Heart left ventricle (tissue), 16 donors: ENCODE measurements at places on chromosomes 7 and 10.

- H3K27ac ChIP-seq: no peak overlapping the region
- no peaks in the 10 kb centered on the region for H3K4me1 ChIP-seq
- no peaks in the 10 kb centered on the region for H3K27me3 ChIP-seq
- DNase-seq: no peak
- H3K4me3 ChIP-seq: no peak overlapping the region
Measured at GRCh38 chr10:123835575-123835974, 56.0 kb downstream of the CPXM2 start.

- no peak overlapping the region for H3K4me3 ChIP-seq
- DNase-seq: no peak
- H3K36me3 ChIP-seq: no peaks in the 10 kb centered on the region
- H3K4me1 ChIP-seq: no peaks in the 10 kb centered on the region
- no peaks in the 10 kb centered on the region for H3K27me3 ChIP-seq
Measured at GRCh38 chr7:142280263-142280662, 22.4 kb upstream of the PRSS58 start.

GRCh38 chr7:123054357-123055133 lies 59.0 kb upstream of the TAS2R16 start:
- H3K27me3 ChIP-seq: no peaks in the 10 kb centered on the region
- no peaks in the 10 kb centered on the region for H3K36me3 ChIP-seq
- DNase-seq: peak; percentile 38

GRCh38 chr7:33804140-33804660 lies 101.1 kb upstream of the BMPER start:
- no peak for DNase-seq
- no peaks in the 10 kb centered on the region for H3K27me3 ChIP-seq
- no peaks in the 10 kb centered on the region for H3K4me1 ChIP-seq
- H3K36me3 ChIP-seq: no peaks in the 10 kb centered on the region

DNA sequence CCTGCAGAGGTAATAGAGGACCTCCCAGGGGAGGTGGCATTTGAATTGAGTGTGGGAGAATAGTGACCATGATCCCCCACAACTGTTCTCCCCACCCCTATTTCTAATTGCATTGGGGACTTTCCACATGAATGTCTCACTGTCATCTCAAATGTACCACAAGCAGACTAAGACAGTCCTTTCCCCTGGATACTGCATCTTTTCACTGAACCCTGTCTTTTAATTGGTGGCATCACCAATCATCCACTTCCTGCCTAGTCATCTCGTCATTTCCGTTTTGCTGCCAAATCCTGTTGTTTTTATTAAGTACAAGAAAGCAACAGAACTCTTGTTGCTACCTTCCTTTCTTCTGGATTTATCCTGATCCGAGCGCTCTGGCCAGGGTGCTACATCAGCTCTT lies 120.3 kb downstream of the NRP1 start:
- H3K27me3 ChIP-seq: no peaks in the 10 kb centered on the region
- H3K27ac ChIP-seq: peak overlapping the region; percentile 84
- peaks cover 34% of the 10 kb centered on the region for H3K36me3 ChIP-seq
- H3K4me1 ChIP-seq: peaks cover 79% of the 10 kb centered on the region

- no peaks in the 10 kb centered on the region for H3K36me3 ChIP-seq
- no peak overlapping the region for H3K4me3 ChIP-seq
- DNase-seq: no peak
- H3K27ac ChIP-seq: no peak overlapping the region
- no peaks in the 10 kb centered on the region for H3K27me3 ChIP-seq
Measured at GRCh38 chr10:33965795-33966581, 631.5 kb upstream of the NRP1 start.

GRCh38 chr10:43322331-43322730 lies 49.1 kb upstream of the FXYD4 start:
- peak overlapping the region; percentile 44 for H3K4me3 ChIP-seq
- H3K36me3 ChIP-seq: no peaks in the 10 kb centered on the region
- no peak for DNase-seq
- H3K27me3 ChIP-seq: peaks cover 16% of the 10 kb centered on the region
- no peak overlapping the region for H3K27ac ChIP-seq
- peaks cover 5% of the 10 kb centered on the region for H3K4me1 ChIP-seq
